ENCODE measurements at places on chromosomes 3 and 15.

GRCh38 chr3:105747696-105748095 lies 121.1 kb downstream of the CBLB start:
- no peak for DNase-seq

- no peak for DNase-seq
Measured at GRCh38 chr3:79199966-79200365, 567.8 kb downstream of the ROBO1 start.

GRCh38 chr15:29233566-29233965 lies 36.1 kb downstream of the NSMCE3 start:
- DNase-seq: no peak

- no peak for DNase-seq
Measured at GRCh38 chr3:197174927-197175326, 123.5 kb downstream of the DLG1 start.

DNA sequence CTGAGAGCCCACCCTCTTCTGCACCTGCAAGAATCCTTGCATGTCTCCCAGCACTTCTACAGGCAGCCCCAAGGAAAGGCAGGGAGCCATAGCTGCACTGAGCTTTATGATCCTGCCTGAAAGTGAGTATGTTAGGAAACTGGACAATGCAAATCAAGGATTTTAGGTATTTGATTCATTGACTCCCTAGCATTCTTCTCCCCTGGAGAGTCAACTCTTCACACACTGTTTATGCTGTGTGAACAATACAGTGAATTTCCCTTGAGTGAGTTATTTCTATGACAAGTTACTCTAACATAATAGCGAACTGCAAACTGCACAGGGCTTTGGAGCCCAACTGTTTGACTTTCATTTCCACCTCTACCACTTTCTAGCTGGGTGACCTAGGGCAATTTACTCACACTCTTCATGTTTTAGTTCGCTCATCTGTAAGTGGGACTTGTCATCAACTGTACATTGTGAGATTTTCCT lies 96.0 kb upstream of the PHLDB2 start:
- DNase-seq: no peak

DNA sequence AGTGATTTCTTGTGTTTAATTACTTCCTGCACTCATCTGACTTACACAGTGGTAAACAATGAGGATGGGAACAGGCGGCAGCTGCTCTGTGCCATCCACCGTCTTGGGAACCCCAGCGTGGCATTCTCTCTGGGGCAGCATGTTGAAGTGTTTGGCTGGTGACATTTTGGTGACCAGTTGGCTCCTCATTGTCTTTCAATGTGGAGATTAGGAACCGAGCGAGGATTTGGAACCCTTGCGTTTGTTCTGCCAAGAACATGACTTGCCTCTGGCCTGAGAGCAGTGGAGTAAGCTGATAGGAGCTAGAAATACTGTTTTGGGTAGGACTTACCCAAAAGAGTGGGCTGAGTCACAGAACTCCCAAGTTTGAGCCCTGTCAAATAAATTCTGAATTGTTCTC lies 88.8 kb downstream of the IGF1R start:
- no peak for DNase-seq

DNA sequence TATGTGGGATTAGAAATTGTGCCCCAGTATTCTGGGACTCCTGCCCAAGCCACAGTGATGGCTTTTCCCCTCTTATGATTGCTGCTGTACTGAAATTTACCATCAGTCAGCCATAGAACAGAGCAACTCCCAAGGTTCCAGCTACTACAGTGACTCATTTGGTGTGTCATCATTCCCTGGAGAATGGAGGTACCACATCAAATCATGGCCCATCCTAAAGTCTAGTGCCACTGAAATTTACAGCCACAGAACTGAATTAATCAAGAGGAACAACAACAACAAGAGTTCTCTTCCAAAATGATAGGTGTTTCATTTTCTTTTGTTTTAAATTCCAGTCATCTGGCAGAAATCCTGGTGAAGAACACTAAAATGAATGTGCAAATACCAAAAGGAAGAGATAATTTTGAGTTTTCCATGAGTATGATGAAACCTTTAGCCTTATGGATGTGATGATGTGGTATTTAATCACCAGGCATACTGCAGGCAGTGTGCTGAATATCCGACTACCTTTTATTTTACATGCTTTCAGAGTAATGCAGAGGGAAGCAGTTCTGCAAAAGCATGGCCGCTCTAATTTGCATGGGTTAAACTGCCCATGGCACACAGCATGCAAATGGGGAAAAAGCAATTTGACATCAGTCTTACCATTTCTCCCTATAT lies 75.6 kb upstream of the SLC2A2 start:
- no peak for DNase-seq

- no peak for DNase-seq
Measured at GRCh38 chr15:61880084-61880483, 180.2 kb downstream of the VPS13C start.

GRCh38 chr3:115860766-115861165 lies 237.5 kb downstream of the GAP43 start:
- no peak for DNase-seq

- no peak for DNase-seq
Measured at GRCh38 chr3:171183042-171183441, 156.5 kb upstream of the SLC2A2 start.

DNA sequence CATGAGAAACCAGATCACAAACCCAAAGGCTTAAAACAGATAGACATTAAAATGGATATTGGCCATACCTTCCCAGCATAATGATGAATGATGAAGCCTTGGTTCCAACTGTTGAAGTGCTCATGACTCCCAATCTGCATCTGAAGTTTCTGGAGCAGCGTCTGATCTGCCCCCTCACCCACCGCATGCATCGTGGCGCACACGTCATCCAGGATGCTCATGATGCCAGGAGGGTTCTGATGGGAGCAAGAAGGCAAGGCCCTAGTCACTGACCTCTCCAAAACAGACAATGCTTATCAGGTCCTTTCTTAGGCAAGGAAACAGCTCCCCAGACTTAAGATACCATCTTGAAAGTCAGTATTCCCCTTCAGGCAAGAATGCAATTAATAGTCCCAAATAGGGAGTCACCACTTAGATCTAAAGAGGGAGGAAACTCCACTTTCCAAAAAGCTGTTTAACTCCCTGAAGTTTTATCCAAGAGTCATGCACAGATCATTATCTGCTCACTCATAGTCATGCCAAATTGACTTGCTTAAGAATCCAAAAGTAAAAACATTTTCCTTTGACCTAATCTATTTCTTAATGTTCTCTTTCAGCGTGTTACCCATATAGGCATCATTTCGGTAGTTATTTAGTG lies 2.1 kb downstream of the LDHAL6B start:
- DNase-seq: no peak

DNA sequence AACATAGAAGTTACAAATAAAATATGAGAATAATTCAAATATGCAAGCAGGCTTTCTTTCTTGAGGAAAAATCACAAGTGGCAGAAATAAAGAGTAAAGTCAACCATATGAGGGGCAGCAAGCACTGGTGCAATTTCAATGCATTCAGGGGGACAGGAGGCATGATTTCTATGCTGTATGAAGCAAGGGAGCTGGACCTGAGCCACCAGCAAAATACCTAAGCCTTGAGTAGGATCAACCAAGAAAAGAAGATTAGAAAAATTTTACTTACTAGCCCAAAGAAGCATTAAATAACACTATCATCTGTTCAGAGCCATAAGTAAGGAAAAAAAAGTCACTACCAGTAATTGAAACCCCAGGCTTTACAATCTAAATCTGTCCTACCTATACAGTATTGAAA lies 6.3 kb downstream of the ADGRG7 start:
- no peak for DNase-seq

DNA sequence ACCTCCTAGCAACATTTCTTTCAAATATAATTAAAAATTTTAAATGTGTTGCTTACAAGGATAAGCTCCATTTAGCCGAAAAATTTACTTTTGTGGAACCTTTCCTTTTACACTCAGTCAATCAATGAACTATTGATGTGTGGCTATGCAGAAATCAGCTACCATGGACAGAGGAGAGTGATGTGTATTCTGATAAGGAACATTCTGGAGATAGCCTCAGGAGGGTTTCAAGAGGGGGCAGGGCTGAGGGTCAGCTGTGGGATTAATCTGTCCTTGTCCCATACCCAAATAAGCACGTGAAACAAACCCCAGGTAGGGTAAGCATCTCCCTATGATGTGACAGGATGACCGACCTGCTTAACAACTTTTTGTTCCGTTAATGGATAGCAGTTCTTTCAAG lies 192.6 kb upstream of the PROK2 start:
- DNase-seq: no peak
